ENCODE measurements at places on chromosomes 2 and 18.

- DNase-seq = no peak
Observed at GRCh38 chr2:1746174-1747064, 2.1 kb upstream of the PXDN start.

DNA sequence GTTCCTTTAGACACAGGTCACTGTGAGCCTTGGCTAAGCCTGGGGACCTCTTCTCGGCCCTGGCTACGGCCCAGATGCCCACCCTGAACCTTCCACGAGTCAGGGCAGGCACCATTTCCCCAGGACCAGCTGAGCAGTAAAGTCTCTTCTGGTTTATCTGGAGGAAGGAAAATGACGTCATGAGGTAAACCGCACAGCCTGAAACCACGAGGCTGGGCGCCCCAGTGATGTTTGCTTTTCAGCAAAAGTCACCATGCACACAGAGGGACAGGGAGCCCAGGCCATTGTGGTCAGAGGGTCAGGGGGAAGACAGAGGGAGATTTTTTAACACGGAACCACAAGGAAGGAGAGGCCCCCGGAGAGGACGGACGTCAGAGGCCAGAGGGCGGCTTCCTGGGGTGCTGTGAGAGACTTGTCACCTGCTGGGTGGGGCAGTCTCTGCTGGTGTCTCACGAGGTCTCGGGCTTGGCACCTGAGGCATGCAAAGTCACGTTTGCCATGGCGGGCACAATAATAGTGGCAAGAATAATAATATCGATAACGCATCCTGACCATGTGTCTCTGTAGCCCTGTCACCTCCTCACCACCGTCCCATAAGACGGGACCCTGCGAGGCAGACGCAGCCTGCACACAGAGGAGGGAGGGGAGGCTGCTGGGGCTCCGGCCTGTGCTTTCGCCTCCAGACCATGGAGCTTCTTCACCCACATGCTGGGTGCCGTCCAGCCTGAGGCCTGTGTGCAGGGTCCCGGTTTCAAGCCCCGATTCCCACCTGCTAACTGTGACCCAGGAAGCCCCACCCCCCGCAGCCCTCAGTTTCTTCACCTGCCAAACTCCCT lies 33.2 kb upstream of the FOSL2 start:
- peak; percentile 90 for DNase-seq

- DNase-seq = no peak
Observed at GRCh38 chr18:11482271-11482670, 127.1 kb upstream of the SLC35G4 start.

DNA sequence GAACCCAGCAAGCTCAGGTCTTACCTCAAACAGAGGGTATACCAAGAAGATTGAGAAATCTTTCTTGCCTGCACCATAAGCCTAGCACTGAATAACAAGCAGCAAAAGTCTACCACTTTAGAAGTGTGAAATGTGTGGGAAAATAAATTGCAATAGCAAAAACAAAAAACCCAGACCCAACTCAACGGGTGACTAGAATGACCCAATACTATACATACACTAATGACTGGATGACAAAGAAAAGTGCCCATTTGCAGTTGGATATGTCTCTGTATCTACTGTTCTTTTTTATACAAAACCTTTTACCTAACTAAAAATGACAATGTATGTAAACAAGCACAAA lies 950.6 kb downstream of the TRIB2 start:
- no peak for DNase-seq

DNA sequence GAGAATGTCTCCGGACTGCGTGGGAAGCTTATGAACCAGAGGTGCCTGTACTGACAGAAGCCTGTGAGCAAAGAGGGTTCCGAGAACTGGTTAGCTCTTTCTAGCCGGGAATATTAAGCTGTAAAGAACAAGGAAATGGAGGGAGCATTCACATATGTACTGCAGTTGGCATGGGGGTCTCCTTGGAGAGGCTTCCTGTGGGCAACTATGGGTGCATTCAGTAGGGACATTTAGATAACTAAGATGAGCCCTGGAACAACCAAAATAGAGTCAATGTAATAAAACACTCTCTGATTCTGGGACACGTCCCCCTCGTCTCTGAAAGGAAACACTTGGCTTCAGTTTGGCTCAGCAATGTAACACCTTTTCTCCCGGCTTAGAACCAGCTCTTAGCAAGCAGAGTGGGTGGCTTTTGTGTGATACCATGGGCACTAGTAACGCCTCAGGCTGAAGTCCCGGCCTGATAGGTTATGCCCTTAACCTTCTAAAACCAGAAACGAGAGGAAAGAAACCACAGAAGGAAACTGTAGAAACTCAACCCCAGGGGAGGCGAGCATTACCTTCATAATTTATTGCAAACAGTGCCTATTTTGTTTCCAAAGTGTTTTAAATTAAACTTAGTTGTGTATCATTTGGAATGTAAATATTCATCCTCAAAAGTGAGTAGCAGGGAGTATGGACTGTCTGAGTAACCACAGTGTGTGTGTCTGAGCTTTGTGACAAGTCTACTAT lies 48.8 kb upstream of the LPIN2 start:
- DNase-seq = peak; percentile 84

DNA sequence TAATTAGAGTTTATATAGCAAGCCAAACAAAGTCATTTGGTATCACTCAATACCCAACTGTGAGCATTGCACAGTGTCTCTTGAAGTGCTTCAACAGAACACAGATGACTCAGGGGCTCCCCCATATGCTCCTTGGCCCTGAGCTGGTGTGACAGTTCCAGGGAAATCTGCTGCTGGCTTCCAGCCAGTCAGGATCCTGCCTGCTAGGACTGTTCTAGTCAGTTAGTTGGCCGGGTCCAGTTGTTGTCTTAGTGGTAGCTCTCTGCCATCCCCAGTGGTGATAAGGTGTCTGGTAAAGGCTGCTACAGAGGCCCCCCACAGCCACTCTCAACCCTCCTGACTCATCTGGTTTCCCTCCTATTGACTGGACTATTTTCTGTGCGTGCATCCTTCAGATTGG lies 100.3 kb downstream of the IRS1 start:
- no peak for DNase-seq

DNA sequence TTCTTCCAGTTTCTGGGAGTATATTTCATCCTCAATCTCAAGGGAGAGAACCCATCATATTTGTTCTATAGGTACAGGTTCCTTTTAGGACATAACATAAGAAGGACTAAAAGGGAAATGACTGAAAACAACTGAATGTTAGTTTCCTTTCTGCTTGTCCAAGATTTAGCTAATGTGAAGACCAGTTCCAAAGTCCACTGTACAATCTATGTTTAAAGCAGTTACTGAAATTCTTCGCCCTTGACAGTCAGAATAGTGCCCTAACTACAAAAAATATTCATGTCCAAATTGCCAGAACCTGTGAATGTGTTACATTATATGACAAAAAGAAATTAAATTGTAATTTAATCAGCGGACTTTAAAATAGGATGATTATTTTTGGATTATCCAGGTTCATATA lies 466.3 kb upstream of the SETBP1 start:
- DNase-seq = no peak

- no peak for DNase-seq
Observed at GRCh38 chr18:39660141-39660540, 2094.5 kb upstream of the CELF4 start.

GRCh38 chr2:130289780-130290179 lies 52.9 kb upstream of the IMP4 start:
- no peak for DNase-seq

DNA sequence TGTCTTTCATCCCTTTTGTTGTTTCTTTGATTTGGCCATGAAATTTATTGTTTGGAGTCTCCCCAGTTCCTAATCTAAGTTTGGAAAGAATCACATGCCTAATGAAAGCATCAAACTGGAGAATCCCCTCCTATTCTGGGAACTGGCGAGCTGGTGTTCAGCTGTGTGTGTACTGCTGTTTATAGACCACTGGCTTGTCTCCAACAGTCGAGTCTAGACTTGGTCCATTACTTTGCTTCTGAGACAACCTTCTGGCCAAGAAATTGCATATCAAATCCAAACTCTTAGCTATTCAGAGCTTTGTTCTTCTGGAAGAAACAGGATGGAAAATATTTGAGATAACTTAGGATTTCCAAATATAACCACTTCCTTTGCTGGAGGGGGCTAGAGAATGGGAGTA lies 111.5 kb upstream of the THSD7B start:
- no peak for DNase-seq

- DNase-seq = peak; percentile 77
Observed at GRCh38 chr2:216142540-216142939, 33.4 kb downstream of the XRCC5 start.

DNA sequence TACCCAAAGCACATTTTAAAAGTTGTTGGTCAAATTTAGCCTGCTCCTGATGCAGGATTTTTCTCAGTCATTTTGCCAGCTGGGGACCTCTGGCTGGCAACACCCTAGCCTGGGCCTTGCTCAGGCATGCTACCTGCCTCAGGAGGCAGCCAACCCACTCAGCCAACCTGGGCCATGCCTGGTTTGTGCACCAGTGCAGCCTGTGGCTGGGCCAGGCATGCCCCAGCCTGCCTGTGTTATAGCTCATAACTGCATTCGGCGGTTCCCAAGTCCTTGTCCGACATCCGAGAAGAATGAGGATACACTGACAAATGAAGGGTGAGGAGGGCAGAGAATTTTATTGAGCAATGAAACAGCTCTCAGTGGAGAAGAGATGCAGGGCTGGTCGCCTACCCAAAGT lies 608.0 kb downstream of the SUCLG1 start:
- no peak for DNase-seq
